ENCODE measurements at places on chromosomes 4 and X. TPM values are rescaled to one million over a fixed set of nuclear protein-coding genes. Genes with fewer than 3 reads are reported as not detected.

DNA sequence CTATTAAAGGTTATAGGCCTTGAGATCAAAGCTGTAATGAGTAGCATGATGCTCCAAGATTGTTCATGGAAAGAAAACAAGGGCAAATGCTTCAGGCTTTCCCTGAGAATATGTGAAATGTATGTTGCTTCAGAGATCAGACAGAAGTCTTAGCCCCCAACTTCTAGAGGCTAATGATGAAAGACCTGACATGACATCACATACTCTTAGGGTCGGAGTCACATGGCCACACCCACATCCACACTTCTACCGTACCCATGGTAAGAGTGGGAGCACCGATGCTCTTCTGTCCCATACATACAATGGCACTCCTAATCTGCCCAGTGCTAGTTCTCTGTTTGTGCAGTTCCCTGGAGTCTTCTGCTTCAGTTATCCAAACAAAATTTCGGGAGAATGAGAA lies 111.9 kb upstream of the ACSL4 start:
- DNase-seq: no peak

The CLDN22 gene
- total RNA-seq: not detected

DNA sequence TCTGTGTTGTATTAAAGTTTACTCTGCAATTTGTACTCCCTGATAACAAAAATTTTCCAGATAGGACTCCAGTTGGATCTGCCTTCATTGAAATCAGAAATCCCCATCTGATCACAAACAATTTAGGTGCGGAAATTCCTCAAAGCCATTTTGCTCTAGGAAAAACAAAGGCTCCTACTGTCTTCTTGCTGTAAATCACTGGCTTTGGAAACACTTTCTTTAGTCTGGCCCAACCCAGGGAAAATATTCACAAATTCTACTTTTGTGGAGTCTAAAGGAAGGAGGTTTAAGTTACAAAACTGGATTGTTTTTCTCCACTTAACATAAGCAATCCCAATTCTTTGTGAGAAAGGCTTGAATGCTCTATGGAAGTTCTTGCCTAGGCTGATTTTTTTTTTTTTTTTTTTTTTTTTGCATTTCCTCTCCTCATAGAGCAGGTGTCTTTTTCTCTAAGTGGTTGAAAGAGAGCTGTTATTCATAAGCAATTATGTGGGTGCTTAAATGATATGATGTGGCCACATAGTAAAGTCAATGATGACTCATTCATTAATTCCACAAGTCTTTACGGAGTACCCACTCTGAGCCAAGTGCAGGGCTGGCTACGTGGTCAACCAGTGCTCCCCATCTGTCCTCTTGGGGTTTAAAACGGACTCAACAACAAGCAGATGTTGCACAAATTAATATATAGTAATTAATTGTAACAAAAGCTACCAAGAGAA lies 261.4 kb downstream of the LDB2 start:
- no peak for DNase-seq

DNA sequence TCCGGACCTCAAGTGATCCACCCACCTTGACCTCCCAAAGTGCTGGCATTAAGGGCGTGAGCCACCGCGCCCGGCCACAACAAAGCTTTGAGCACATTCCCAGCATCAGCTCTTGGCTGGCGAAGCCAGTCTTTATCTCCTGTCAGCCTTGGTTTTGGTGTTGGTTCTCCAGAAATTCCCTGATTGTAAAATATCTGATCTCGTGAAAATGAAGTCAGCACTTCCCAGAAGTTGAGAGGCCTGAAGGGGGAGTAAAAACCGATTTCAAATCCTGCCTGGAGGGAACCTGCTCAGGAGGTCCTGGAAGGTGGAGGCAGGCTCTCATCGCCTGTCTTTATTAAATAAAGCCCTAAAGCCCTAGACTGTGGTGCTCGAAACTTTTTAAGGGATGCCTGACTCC lies 33.6 kb downstream of the PTTG2 start:
- DNase-seq: no peak

DNA sequence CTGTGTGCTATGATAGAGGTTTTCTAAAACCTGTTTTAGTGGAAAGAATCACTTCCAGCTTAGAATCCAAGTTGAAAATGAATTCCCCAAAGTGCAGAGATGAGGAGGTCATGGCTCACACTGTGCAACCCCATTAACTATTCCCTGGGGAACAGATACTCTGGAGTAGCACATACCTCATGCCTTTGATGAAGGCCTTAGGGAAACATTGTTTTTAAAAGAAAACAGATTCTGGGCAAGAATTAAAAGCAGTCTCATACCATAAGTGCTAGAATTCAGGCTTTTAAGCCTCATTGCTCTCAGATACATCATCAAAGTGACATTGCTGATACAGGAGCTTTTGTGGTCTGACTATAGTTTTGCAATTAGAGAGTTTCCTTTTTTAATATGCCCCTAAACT lies 115.1 kb downstream of the NDST4 start:
- DNase-seq: no peak

DNA sequence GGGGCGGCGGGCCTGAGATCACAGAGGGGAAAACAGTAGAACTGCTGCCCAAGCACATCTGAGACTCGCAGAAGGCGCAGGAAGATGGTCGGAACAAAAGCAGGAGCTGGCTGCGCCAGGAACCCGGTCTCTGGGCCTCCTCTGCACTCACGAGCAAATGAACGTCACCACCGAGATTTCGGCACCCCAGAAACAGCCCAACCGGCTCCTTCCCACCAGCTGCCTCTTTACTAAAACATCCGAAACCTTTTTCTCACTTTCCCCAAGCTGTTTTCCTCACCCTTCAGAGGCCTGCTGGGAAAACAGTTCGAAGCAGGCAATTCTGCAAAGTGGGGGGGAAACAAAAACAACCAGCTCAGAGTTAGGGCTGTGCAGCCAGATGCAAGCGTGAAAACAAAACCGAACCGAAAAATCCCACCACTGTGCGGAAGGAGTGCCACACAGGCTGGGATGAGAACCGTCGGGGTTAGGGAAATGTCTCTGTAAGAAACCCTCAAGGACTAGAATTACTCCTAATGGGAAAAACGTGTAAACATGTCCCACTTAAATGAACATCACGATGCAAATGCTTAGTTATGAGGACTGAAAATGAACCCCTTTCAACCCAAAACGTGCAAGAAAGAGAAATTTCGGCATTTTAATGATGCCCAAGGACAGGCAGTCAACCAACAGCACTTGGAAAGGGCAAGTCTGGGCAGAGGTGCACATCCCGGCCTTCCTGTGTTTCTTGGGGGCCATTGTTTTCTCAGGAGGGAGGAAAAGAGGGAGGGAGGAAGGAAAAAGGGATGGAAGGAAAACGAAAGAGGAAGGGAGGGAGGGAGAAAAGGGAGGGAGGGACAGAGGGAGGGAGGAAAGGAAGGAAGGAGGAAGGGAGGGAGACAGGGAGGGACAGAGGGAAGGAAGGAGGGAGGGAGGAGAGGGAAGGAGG lies 15.8 kb downstream of the DHRSX start:
- no peak for DNase-seq

GRCh38 chrX:78329486-78329885 lies 2.1 kb upstream of the CYSLTR1 start:
- DNase-seq: peak; percentile 14

- no peak for DNase-seq
Measured at GRCh38 chr4:177242651-177243286, 66.9 kb upstream of the NEIL3 start.

DNA sequence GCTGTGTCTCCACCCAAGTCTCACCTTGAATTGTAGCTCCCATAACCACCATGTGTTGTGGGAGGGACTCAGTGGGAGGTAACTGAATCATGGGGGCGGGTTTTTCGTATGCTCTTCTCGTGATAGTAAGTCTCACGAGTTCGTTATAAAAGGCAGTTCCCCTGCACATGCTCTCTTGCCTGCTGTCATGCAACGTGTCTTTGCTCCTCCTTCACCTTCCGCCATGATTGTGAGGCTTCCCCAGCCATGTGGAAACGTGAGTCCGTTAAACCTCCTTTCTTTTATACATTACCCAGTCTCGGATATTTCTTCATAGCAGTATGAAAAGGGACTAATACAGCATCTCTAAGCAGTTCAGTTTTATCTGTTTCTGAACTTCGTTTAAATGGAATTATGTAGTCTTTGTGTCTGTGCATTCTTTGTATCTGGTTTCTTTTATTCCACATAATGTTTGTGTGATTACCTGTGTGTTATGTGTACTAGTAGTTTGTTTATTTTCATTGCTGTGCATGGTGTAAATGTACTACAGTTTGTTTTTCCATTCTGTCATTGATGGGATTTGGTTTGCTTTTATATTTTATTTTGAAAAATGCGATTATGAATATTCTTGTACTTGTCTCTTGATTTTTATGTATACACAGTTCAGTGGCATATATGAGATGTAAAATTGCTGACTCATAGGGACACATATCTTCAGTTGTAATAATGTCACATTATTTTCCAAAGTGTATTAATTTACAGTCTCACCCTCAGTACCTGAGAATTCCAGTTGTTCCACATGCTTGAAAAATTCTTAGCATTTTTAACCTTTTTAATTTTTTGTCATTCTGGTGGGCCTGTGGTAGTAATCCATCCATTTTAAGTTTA lies 304.9 kb downstream of the GBA3 start:
- DNase-seq: no peak

The KLF8 gene
- 2.3 TPM for total RNA-seq

DNA sequence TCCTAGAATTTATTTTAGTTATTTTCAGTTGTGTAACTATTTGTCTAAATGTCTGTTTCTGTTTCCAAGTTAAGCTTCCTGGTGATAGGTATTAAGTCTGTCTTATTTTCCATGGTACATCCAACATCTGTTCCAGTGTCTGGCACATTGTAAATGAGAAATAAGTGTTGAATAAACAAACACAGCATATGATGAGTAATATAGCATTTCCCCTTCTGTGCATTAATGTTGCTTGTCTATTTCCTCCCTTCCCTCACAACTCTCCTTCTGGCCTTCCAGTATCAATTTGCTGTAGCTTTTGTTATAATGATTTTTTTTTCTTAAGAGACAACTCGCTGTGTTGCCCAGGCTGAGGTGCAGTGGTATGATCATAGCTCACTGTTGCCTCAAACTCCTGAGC lies 36.1 kb downstream of the COPS4 start:
- DNase-seq: no peak

The LETM1 gene
- total RNA-seq: 173 TPM

DNA sequence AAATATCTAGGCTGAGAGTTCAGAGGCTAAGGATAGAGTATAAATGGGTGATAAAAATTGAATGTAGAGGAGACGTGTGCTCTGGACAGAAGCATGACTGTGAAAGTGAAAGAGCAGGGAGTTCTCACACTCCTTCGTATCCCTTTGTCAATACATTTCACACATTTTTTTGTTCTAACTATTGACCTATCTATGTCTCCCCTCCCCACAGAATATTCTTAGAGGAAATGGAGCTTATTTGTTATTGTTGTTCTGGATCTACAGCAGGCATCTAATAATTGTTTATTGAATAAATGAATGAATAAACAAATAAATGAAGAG lies 57.6 kb downstream of the ENPEP start:
- no peak for DNase-seq

DNA sequence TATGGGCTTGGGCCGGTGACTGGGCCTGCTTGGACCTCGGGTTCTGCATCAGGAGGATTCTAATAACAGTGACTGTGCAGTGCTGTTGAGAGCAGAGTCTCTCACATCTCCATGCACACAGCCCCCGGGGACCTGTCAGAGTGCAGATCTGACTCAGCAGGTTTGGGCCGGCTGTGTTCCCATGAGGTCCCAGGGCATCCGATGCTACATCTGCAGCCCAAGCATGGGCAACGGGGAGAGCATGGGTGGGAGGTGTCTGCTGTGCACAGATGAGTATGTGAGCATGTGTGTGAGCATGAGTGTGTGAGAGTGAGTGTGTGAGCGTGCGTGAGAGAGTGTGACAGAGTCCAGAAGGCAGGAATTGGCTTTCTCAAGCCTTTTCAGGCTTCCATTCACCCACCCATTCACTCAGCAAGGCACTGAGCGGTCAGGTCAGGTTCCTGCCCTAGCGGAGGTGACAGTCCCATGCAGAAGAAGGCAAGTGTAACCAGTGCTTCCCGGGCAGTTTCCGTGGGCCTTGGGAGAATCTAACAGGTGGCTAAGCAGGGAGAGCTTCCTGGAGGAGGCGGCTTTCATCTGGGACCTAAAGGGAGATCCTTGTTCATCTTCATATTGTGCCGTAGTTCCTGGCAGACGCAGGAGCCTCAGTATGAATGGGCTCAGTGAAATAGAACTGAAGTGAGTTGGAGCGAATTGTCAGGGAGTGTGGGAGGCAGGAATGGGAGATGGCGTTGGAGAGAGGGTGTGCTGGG lies 62.6 kb downstream of the SORCS2 start:
- no peak for DNase-seq

DNA sequence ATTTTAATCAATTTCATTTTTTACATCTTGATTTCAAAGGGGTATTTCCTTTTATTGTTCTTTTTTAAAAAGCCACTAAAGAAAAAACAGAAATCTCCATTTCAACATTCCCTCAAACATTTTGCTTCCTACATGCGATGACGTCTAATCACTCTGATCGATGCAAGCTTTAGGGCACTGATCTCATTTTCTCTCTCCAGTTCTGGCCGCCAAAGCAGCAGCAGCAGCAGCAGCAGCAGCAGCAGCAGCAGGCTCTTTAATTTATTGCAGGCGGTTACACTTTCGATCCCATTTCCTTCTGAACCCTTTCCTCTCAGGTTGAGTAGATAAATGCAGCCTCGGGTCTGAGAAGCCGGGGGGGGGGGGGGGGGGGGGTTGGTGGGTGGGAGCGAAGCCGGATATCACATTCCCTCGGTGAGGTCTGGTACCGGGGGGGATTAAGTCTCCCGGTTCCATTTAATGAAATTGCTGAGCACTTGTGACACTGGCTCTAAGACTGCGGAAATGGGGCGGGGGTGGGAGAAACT lies 3.4 kb upstream of the PCDH7 start:
- DNase-seq: no peak

The LAGE3 gene
- not detected for total RNA-seq

The CXCL5 gene
- not detected for total RNA-seq

- no peak for DNase-seq
Measured at GRCh38 chr4:182491719-182492118, 248.5 kb downstream of the TENM3 start.

GRCh38 chr4:24768006-24768405 lies 27.4 kb upstream of the SOD3 start:
- DNase-seq: no peak

DNA sequence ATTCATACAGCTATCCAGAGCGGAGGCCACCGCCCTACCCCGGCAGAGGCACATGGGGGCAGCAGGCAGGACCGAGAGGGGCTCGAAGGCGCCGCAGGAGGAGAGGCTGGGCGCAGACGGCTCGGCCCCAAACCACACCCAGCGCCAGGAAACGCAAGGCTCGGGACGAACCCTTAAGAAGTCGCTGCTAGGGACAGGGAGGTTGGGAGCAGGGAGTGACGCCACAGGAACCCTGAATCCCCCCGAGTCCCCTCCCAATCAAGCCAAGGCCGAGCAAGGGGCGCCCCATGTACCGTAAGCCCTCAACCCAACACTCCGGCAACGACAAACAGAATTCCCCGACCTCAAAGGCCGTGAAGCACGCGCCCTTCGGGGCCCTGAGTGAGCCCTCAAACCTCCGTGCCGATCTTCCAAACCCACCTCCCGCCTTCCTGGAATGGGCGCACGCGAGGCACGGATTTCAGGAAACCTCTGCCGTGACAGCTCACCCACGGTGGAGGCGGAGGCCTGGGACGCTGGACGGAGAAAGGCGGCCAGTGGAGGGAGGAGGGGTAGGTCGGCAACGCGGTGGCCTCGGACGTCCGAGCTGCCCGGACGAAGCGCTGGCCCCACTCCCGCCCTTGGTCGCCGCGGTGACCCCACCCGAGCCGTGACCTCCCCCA lies 1.8 kb downstream of the ZFYVE28 start:
- peak; percentile 68 for DNase-seq

The GDPD2 gene
- total RNA-seq: 37.5 TPM
